Adipocyte (in vitro differentiated cells): ENCODE measurements at places on chromosomes 12 and 14.
A peak's percentile ranks its signal among the peaks of the same experiment; 100 is the strongest.

DNA sequence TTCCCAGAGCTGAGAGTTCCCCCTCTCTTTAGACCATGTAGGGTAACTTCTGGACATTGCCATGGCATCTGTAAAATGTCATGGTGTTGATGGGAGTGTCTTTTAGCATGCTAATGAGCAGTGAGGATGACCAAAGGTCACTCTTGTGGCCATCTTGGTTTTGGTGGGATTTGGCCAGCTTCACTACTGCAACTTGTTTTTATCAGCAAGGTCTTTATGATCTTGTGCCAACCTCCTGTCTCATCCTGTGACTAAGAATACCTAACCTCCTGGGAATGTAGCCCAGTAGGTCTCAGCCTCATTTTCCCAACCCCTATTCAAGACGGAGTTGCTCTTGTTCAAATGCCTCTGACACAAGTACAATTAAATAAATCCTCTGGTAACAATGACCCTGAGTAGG lies 244.4 kb downstream of the NEDD1 start:
- DNase-seq: no peak

- peak; percentile 72 for DNase-seq
Measured at GRCh38 chr14:22319526-22320361, 269.3 kb downstream of the DAD1 start.

DNA sequence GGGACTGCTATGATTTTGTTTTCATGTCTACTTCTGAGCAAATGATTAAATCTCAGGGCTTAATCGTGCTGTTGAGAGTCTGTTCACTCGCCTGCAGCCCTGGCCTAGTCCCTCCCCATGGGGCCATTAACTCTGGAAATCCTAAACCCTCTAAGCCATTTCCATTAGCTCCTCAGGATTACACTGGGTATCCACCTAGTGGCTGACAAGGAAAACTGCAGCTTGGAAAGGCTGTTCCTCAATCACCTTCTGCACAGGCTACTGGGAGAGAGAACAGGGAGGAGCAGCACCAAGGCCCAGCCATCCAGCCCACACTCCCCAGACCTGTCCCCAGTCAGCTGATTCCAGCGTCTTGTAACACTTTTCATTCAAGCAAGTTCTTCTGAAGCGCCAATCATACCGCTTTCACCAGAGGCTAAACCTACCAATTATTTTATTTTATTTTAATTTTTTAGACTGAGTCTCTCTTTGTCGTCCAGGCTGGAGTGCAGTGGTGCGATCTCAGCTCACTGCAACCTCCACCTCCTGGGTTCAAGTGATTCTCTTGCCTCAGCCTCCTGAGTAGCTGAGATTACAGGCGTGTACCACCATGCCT lies 48.7 kb downstream of the NEUROD4 start:
- DNase-seq: peak; percentile 74

DNA sequence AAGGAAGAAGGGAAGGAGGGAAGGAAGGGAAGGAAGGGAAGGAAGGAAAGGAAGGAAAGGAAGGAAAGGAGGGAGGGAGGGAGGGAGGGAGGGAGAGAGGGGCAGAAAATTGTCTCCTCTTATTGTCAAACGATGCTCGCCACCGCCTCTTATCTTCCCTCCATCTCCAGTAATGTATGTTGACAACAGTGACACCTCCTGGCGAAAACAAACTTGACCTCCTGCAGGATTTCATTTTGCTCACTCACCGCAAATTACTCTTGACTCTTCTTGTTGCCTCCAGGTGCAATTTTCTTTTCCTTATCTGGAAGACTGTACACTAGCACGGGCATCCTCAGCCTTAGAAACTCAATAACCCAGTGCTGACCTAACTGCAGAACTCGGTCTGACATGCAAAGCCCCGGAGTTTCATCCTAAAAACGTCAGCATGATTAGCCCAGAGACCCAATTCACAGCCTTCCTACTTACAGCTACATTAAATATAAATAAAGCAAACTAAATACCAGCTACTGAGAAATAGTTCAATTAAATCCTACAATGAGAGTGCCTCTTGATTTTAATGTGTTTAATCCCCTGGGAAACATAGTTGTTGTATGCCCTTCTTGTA lies 512.4 kb upstream of the TMPO start:
- peak; percentile 0 for DNase-seq

DNA sequence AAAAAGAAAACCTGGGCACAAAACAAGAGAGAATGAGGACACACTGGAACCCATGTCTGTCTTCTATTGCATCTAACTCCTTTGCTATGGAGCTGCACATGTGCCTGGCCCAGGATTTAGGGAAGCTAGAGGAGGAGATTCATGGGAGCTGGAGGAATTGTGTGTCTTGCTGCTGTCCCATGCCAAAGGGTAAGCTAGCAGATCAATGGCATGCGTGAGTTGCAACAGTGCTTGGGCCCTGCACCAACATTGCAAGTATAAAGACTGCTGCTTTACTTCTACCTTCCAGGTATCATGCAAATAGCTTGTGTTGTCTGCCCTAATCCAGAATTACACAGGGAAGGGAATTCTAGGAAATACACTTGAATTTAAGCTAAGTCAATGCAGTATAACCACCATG lies 196.4 kb upstream of the IGF1 start:
- no peak for DNase-seq

DNA sequence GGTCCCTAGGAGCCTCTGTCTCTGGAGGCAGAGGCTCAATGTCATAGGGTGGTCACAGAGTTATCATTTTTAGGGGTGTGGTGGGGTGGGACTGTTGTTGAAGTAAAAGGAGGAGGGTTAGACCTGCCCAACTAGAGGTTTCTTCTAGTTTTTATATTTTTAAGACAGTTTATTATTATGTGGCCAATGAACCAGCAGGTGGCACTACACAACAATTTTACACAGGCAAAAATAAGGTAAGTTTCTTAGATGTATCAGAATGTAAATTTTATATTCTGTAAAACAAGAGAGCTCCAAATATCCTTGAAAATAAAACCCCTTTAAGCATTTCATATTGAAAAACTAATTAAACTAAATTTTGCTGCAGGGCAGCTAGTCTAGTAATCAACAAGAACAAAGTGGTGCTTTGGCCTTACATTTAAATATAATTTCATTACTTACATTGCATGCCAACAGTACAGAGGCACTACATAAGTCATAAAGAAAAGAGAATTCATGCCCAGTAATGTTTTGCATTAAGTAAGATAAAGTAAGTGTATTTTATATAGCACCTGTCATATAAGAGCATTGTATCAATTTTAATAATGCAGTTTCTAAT lies 22.2 kb upstream of the OVCH1 start:
- peak; percentile 80 for DNase-seq

DNA sequence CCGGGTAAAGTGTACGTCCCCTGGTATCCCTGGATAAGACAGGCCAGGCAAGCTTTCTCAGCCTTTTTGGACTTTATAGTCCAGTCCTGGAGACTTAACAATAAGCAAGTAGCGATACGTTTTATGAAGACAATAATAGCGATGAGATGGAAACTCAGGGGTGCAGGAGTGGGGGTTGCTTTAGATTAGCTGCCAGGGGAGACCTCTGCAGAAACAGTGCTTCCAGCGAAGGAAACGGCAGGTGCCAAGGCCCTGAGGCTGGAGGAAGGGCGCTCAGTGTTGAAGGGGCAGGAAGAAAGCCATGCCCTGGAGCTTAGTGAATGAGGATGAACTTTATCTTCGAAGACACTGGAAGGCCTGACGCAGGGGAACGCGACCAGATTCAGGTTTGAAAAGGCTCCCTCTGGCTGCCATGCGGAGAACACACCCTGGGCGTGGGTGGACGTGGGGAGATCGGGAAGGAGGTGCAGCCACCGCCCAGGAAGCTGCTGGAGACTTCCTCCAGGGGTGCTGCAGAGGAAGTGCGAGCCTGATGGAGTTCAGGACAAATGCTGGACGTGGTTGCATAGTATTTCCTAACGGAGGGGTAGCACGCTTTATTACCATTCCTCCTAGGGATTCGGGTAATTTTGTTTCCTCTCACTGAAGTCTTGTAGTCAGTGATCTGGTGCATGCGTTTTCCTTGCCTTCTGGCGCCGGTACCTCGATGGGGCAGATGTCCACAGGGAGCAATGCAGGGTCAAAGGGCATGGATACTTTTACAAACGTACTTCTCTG lies 26.1 kb upstream of the UBC start:
- DNase-seq: peak; percentile 96

- DNase-seq: no peak
Measured at GRCh38 chr12:128743916-128744315, 79.8 kb downstream of the SLC15A4 start.

GRCh38 chr14:103521951-103522563 lies 573 bp downstream of the CKB start:
- peak; percentile 39 for DNase-seq

DNA sequence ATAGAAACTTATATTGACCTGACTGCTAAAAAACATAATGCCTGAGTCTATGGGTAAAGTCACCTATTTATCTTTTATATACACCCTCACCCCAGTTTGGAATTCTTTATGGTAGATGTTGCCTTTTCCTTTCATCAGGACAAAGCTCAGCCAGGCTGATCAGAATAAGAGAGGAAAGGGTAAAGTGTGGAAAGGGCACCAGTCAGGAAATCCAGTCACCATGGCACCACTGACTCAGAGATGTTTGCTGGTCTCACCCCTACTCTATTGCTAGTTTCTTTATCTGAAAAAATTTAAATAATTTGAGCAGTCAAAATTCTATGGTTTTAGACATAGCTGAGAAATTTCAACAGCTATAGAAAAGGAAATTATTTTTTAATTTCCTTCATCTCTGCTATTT lies 49.2 kb upstream of the SSTR1 start:
- DNase-seq: no peak

DNA sequence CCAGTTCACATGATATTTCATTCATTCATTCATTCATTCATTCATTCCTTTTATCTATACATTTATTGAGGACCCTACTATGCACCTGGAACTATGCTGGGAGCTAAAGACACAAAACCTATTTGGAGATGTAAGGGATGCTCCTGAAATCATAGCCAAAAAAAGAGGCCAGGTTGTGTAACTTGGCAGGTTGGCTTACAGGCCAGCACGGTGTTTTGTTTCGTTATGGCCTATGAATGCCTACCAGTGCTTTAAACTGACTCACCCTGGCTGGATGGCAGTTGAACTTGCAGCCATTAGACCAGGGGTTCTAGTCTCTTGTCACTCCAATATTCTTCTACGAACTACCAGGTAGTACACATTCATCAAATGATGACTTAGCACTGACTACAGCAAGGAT lies 15.7 kb downstream of the MAP3K9 start:
- no peak for DNase-seq

GRCh38 chr12:130126023-130126432 lies 36.2 kb upstream of the FZD10 start:
- DNase-seq: no peak

- DNase-seq: no peak
Measured at GRCh38 chr14:104537613-104537988, 42.0 kb upstream of the C14orf180 start.

DNA sequence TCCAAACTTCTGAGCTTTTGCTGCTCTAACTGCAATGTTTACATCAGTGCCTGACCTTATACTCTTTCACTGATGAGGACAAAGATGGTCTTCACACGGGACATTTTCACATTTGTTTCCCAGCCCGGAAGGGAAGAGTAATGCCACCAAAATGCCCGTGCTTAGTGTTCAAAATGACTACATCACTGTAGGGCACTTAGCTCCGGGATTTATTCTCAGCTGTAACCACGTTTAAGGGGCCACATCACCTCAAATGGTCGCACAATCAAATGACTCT lies 2.9 kb downstream of the GSG1 start:
- no peak for DNase-seq

GRCh38 chr12:96242597-96242996 lies 48.4 kb downstream of the ELK3 start:
- no peak for DNase-seq

DNA sequence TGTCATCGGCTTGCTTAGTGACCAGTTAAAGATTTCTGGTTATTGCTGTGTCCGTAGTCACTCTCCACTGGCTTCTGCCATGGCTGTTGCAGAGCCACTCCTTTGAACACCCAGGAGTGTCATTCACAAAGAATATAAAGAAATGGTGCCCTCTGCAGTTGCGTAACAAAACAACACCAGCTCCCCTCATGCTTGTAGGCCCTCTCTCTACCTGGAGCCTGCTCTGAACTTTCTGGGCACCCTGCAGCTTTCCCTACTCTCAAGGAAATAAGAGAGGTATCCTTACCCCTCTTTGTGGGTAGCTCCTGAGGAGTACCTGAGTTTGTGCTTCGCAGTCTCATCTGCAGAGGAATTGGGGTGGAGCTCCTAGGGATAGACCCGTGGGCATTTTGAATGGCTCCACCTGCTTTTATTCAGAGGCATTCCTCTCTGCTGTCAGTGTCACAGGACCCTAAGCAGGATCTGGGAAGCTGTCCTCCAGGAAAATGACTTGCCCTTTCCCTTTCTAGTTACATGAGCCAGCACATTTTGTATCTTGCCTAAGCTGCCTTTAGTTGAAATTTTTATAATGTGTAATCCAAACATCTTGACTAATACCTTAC lies 97.2 kb upstream of the TMEM260 start:
- DNase-seq: peak; percentile 18

- no peak for DNase-seq
Measured at GRCh38 chr12:131074221-131075083, 120.7 kb downstream of the ADGRD1 start.

GRCh38 chr12:101368016-101368415 lies 39.6 kb downstream of the ARL1 start:
- DNase-seq: no peak

GRCh38 chr14:94632305-94632590 lies 20.1 kb downstream of the SERPINA3 start:
- no peak for DNase-seq

GRCh38 chr12:68932961-68933893 lies at the start of gene CPM:
Gene CPM (minus strand): TSS chr12:68933171. CDS start chr12:68932837, 334 bp downstream.
- DNase-seq: peak; percentile 86

DNA sequence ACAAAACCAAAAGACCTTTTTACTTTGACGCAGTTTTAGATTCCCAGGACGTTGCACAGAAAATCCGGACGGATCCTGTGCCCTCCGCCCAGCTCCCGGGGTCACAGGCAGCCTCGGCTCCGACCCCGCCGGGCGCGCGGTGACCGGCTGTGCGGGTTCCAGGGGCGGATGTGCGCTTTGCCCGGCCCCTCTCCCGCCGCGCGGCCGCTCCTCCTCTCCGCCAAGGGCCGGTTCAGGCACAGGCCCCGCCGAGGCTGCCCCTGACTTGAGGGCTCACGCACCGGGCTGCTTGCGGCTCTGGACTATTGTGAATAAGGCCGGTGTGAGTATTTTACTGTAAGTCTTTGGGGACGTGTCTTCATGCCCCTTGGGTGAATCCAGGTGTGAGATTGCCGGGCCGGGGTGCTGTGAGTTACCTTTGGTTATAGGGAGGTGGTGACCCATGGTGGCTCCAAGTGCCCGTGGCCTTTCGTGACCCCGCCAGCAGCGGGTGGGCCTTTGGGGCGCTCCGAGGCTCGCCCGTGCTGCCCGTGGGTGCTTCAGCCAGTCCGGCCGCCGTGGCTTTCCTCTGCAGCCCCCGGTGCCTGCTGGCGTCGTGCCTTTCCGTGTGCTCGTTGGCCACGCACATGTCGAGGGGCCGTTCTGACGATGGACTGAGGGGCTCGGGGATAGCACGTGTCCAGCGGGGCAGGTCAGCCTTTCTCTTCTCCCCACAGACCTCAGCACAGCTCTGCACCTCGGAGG lies 45.9 kb downstream of the NOC4L start:
- DNase-seq: no peak

GRCh38 chr12:81809829-81810595 lies 50.9 kb upstream of the PPFIA2 start:
- peak; percentile 1 for DNase-seq
